Occipital lobe (tissue), 3 donors: ENCODE measurements at places on chromosomes 16 and 17. TPM values are rescaled to one million over a fixed set of nuclear protein-coding genes. Genes with fewer than 3 reads are reported as not detected.

The FSCN2 gene
- total RNA-seq: 5.6 TPM

The CPHXL2 gene
- total RNA-seq: not detected

DNA sequence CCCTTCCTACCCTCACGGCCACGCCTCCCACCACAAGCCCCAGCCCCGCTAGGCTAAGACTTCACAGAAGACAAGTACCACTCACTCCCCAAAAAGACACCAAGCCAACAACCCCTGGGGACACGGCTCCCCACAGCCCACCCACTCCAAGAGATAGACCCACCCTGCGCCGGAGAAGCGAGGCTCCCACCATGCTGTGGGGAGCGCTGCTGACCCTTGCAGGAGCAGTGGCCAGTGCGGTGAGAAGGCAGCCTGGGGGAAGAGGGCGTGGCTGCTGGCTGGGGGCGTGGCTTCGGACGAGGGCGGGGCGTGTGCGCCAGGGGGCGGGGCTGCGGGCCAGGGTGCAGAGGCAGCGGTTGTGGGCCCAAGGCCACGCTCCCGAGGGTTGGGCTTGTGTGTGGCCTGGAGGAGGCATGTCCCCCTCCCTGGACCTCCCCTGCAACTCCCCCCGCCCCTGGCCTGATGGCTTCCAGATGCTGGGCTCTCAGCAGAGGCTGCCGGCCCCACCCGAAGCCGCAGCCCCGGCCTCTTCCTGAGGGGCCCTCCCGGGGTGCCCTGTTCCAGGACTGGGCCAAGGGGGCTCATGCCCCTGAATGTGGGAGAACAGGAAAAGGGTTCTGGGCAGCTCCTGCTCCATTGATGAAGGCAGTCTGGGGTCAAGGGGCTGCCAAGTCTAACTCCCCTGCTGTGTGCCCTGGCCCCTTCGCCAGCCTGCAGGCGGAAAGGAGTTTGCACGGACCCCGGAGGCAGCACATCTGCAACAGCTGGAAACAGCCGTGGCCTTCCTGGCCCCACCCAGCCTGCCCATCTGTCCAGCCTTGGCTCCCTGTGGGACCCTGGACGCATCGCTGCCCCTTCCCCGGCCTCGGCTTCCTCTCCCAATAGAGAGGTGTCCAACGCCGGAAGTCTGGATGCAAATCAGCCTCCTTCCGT lies 9.1 kb downstream of the TFAP4 start:
- no peak for DNase-seq

- no peak for DNase-seq
These were observed 20.9 kb downstream of the MAPT start for GRCh38 chr17:45915263-45915662.

GRCh38 chr17:50020841-50021599 lies 26.0 kb upstream of the DLX3 start:
- DNase-seq: no peak
